ENCODE measurements at places on chromosomes 1 and 21.
A peak's percentile ranks its signal among the peaks of the same experiment; 100 is the strongest.

DNA sequence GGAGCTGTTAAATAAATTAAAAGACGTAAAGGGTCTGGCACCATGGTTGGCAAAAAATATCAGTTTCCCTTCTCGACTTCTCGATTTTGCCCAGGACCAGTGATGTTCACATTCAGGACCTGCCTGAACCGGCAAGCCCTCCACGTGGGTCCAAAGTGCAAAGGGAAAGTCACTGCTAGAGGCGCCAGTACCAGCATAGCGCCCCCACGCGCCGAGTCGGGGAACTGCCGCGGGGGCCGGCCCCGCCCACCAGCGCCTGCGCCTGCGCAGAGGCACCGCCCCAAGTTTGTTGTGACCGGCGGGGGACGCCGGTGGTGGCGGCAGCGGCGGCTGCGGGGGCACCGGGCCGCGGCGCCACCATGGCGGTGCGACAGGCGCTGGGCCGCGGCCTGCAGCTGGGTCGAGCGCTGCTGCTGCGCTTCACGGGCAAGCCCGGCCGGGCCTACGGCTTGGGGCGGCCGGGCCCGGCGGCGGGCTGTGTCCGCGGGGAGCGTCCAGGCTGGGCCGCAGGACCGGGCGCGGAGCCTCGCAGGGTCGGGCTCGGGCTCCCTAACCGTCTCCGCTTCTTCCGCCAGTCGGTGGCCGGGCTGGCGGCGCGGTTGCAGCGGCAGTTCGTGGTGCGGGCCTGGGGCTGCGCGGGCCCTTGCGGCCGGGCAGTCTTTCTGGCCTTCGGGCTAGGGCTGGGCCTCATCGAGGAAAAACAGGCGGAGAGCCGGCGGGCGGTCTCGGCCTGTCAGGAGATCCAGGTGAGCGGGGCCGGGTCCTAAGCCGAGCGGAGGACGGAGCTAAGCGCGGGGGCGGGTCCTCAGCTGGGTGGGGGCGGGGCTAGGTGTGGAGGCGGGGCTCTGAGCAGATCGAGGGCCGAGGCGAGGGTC, at the start of gene PINK1:
Gene PINK1, plus strand, starts transcription at position 269 of the 875 bp plus-strand sequence. Its CDS starts 91 bp downstream, at position 360.
- peak; percentile 85 for DNase-seq

- DNase-seq: peak; percentile 49
Observed at GRCh38 chr1:160618763-160619274, 28.0 kb downstream of the SLAMF1 start.

DNA sequence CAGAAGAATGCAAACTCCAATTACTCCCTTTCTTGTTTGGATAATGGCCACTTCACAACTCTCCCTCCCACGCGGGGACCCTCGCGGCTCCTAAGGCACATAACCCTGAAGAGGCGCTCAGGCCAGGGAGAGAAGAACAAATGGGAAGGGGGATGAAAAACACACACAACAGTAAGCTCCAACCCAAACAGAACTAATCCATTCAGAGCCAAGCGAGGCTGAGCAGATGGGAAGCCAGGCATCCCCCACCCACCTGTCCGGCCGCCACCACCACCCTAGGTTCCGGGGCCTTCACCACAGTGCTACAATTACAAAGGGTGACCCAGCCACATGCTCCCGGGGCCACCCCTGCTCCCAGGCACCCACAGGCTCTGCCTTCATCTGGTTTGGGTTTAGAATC, 101.5 kb downstream of the MRPL37 start:
- no peak for DNase-seq

DNA sequence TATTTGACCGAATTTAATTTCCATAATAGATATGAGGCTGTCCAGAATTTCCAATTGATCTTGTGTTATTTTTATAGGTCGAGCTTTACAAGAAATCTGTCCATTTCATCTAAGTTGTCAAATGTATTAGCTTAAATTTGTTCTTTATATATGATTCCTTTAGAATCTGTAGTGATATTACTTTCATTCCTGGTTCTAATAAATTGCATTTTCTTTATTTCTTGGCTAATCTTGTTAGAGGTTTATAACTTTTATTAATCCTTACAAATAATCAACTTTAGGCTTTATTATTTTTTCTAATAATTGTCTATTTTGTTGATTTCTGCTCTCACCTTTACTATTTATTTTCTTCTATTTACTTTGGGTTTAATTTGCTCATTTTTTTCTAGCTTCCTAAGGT, 14.0 kb downstream of the IFT25 start:
- DNase-seq: no peak

GRCh38 chr1:171506525-171507304, 21.4 kb downstream of the PRRC2C start:
- DNase-seq: no peak

Measured in naive thymus-derived CD8-positive, alpha-beta T cell (primary cell).